ENCODE measurements at places on chromosomes 13 and 19.

DNA sequence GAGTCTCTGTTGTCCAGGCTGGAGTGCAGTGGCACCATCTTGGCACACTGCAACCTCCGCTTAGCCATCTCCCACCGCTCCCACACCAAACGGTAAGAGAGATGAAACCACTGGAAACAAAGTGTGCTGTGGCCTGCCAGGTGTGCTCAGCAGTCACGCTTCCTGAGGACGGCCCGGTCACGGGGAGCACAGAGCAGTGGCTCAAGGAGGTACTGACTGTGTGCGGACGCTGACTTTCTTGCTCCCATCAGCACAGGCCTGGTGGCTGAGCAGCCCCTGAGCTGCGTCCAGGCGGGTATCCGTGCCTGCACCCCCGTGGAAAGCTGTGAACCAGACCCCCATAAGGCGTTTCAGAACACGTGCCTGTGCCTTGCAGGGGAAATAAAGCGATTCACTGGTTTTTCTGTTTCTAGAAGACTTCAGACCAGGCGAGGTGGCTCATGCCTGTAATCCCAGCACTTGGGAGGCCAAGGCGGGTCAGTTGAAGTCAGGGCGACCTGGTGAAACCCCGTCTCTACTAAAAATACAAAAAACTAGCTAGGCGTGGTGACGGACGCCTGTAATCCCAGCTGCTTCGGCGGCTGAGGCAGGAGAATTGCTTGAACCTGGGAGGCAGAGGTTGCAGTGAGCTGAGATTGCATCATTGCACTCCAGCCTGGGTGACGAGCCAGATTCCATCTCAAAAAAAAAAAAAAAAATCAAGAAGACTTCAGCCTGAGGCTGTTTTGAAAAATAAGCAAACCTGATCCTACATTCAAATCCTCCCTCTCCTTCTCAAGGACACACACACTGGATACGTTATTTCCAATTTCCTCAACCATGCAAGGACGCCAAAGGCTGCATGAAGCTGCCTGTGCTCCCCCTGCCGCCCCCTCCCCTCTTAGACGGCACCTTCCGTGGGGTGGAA is 25.5 kb downstream of the ADPRHL1 start:
- DNase-seq = no peak

DNA sequence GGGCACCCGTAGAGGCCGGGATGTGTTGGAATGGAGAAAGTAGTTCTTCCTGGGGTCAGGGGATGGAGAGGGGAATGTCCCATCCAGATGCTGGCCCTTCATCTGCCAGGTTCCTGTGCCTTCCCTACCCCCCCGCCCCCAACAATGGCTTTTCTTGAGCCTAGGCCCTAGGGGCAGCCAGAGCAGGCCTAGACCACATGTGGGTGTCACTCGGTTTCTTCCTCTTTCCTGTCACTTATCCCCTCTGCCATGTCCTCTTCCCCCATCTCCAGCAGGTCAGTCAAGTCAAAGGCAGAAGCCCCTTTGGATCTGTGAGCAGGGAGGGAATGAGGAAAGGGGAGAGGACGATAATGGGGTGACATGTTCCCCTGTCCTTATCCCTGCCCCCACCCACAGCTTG is 36.4 kb downstream of the LYL1 start:
- DNase-seq = no peak

DNA sequence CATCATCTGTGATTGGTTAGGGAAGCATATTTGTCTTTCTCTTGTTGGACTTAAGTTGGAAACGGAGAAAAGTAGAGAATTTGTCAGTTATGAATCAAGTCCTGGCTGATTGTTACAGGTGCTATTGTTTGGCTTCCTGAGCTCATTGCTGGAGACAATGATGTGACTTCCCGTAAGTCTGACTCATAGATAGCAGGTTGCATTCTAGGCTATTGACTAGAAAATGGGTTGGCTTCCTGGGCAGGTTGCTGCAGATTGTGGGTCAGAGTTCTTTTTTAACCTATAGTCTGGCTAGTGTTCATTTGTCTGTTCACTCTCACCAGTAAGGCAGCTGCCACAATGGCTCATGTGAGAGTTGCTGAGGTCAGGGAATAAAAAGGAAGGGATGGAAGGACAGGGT is 101.5 kb downstream of the CCNA1 start:
- DNase-seq = no peak

GRCh38 chr13:50788551-50789210 is 54.8 kb downstream of the DLEU7 start:
- DNase-seq = no peak

DNA sequence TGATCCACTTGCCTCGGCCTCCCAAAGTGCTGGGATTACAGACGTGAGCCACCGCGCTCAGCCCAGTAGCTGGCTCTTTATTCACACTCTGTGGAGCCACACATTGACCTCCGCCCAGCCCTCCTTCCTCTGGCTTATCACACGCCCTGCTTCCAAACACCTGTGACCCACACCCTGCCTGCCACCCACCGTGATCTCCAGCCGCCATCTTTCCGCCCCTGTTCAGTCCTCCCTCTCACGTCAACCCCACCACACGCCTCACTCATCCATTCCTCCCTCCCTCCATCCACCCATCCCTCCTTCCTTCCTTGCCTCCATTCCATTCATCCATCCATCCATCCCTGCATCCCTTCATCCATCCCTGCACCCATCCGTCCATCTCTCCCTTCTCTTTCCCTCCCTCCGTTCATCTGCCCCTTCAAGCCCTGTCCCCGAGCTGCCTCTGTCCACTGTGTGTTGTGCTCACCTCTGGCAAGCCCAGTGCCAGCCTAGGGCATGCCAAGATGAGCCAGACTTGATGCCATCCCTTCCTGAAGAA is 17.6 kb downstream of the ZNF296 start:
- DNase-seq = no peak

DNA sequence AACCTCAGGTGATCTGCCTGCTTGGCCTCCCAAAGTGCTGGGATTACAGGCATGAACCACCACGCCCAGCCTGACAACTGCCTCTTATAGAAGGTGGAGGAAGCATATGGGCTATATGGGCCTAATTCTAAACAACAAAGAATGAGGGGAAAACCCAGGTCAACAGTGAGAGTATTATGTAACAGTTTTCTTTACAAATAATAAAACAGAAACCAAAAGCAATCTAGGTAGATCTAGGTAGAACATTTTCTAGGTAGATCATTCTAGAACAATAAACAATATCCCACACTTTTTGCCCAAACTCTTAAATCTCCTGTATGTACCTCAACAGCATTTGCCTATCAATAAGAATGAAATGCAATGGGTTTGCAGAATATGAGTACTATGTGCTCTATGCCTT is 267.4 kb downstream of the ABCC4 start:
- no peak for DNase-seq

DNA sequence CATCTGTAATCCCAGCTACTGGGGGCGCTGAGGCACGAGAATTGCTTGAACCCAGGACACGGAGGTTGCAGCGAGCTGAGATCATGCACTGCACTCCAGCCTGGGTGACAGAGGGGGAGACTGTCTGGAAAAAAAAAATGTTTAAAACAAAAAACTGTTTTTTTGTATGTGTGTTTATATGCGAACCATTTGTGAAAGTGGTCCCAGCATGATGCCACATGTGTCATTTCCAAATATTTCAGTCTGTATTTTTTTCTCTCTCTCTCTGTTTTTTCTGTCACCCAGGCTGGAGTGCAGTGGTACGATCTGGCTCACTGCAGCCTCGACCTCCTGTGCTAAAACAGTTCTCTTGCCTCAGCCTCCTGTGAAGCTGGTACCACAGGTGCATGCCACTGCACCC is 37.4 kb downstream of the SAE1 start:
- DNase-seq = no peak

DNA sequence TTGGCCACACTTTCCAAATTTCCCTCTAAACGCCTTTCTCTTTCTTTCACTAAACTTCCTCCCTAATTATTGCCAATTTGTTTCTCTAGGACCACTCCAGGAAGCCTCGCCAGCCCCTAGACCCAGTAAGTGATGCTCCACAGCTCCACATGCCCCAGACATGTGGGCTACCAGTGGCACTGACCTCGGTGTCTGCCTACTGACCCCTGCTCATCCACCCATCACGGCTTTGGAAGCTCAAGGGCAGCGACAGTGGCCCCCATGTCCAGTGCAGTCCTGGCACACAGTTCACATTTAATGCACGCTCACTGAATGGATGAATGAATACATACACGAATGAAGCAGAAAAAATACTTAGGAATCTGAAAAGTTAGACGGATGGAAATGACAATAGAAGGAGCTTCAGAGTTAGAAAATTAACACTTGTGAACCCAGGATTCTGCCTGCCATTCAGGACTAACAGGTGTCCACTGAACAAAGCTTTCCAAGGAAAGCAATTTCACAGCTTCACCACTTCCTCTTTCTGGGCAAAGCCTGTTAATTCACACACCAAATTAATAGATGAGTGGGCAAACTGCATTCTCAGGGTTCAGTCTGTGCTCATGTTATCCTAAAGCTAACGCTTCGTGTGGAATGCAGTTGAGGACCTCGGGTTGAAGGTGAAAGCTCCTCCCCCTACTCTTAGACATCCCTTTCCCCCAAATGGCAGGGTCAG is 50.9 kb downstream of the CCDC70 start:
- no peak for DNase-seq

GRCh38 chr13:31351376-31351775 is 151.6 kb downstream of the B3GLCT start:
- no peak for DNase-seq

DNA sequence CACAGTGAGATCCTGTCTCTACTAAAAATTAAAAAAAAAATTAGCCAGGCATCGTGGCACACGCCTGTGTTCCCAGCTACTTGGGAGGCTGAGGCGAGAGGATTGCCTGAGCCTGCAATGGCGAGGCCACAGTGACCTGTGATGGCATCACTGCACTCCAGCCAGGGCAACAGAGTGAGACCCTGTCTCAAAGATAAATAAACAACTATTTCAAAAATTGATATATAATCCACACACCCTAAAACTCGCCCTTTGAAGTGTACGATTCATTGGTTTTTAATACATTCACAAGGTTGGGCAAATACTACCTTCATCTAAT is 12.1 kb upstream of the TICAM1 start:
- DNase-seq = no peak

DNA sequence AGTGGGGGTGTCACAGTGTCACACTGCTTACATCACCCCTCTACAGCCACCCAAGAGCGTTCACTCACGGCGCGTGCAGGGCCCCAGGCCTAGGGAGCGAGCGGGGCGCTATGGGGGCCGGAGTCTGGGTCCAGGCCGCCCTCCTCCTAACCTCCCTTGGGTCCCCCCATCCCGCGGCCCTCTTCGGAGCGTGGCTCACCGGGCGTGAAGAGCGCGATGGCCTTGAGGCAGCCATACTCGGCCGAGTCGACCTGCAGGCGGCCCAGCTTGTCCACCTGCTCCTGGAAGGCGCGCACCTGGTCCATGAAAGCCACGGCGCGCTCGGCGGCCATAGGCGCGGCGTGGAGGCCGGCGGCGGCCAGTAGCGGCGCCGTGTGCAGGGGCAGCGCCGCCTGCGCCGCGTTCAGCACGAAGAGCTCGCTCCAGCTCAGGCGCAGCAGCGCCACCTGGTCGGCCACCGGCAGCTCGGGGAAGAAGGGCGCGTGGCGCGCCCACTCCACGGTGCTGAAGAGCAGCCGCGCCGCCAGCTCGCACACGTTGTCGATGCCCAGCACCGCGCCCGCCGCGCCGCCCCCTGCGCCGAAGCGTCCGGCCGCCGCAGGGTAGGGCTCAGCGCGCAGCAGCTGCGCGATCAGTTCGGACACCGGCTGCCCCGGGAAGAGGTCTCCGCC is 9.4 kb downstream of the OCEL1 start:
- no peak for DNase-seq

- no peak for DNase-seq
Observed at GRCh38 chr19:28577233-28577632, 635.7 kb downstream of the UQCRFS1 start.

GRCh38 chr19:56671613-56671994 is at the start of gene ZNF835:
TSS of gene ZNF835 (minus strand) at chr19:56671757. CDS start at chr19:56665198, 6,559 bp downstream.
- no peak for DNase-seq

DNA sequence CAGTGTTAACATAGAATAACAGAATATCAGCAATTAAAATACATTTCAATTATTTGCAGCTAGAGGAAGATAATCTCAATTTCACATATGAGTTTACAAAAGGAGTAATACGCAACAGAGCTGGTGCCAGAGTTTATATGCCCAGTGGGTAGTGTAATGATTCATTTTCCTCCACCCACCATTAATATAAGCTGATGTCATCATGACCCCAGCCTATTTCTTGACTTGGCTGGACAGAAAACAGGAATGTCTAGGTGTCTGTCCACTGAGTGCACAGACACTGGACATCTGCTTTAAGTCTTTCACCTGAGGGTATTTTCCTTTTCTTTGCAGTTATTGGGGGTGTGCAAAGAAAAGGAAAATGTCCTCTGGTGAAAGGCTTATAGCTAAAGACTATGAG is 335.5 kb downstream of the TBC1D4 start:
- DNase-seq = no peak

- no peak for DNase-seq
Observed at GRCh38 chr13:45332036-45332830, 8.8 kb downstream of the TPT1 start.

- DNase-seq = no peak
Observed at GRCh38 chr13:73667756-73668155, 466.4 kb downstream of the KLF12 start.

GRCh38 chr19:42193706-42194105 is 23.8 kb downstream of the DEDD2 start:
- no peak for DNase-seq

DNA sequence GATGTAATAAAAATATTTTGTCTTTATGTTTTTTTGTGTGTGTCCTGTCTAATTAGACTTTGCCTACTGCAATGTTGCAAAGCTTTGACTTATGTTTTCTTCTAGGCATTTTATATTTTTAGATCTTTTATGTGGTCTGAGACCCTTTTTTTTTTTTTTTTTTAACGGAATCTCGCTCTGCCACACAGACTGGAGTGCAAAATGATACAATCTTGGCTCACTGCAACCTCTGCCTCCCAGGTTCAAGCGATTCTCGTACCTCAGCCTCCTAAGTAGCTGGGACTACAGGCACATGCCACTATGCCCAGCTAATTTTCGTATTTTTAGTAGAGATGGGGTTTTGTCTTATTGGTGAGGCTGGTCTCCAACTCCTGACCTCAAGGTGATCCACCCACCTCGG is 8.5 kb upstream of the ZNF304 start:
- DNase-seq = no peak

DNA sequence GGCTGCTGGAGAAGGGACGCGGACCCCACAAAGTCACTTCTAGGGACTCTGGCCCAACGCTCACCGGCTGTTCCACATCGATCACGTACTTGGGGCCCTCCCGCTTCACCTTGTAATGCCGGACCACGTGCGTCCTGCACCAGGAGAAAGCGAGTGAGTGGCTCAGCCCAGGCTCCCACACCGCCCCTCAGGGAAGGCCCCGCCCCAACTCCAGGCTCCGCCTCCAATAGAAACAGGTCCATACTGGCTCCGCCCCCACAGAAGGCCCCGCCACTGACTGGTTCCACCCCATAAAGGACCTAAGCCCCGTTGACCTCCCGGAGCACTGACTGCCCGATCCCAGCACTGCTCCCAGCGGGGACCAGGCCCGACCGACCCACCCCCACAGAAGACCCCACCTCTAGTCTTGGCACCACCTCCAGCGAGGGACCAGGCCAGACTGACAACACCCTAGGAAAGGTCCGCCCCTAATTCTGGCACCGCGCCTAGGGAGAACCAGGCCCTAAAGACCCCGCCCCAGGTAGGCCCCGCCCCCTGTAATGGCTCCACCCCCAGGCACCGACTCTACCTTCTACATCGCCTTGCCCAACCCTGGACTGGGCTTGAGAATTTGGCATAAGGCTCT is 11.3 kb downstream of the STAP2 start:
- no peak for DNase-seq

- no peak for DNase-seq
Observed at GRCh38 chr19:1446713-1447481, 3.0 kb upstream of the APC2 start.
